ENCODE measurements at places on chromosomes 11 and 22.

DNA sequence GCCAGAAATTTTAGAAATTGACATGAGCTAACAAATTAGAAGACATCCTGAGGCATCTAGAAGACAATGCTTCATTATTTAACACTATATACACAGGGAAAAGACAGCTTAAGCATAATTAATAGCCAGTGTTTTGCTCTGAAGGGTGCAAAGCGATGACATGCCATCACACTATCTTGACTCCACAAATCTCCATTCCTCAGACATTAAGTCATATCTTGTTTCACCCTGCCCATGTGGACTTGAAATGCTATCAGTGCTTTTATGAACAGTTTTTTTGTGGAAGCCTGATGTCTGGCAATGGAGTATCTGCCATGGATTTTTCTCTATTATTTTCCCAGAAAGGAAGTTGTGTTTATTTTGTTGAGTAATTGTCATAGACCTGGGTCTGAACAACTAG is 2.3 kb downstream of the CARD18 start:
- no peak for DNase-seq

DNA sequence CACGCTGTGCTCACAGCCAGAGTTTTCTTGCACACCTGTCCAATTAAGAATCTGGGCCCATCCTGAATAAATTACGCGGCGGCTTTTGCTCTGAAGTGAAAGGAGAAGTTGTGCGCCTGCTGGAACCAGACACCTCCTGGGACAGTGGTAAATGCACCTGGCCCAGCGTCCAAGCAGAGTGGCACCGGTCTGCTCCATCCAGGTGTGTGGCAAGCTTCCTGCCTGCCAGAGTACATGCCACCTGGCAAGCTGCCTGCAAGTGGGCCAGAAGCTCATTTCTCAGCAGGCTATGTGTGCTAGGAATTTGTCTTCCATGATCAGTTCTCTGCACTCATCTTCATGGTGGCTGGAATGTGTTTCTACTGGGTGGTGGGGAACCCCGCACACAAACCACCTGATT is 660.6 kb downstream of the ETS1 start:
- DNase-seq = no peak

DNA sequence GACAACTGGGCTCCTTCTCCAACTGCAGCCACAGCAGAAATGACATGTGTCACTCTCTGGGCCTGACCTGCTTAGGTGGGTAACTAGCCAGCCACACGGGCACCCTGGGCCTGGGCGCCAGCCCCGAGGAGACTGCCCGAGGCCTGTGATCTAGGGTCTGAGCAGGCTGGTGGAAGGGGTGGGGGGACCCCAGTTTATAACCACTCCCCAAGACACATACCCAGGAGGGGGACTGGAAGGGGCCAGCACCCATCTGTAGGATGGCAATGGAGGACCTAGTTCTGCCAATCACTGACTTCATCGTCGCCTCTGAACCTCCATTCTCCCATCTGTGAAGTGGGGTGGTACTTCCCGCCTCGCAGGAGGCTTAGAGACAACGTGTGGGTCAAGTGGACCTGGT is 16.1 kb downstream of the CD5 start:
- DNase-seq = no peak

GRCh38 chr11:12156301-12157140 is 46.1 kb downstream of the MICAL2 start:
- DNase-seq = no peak

DNA sequence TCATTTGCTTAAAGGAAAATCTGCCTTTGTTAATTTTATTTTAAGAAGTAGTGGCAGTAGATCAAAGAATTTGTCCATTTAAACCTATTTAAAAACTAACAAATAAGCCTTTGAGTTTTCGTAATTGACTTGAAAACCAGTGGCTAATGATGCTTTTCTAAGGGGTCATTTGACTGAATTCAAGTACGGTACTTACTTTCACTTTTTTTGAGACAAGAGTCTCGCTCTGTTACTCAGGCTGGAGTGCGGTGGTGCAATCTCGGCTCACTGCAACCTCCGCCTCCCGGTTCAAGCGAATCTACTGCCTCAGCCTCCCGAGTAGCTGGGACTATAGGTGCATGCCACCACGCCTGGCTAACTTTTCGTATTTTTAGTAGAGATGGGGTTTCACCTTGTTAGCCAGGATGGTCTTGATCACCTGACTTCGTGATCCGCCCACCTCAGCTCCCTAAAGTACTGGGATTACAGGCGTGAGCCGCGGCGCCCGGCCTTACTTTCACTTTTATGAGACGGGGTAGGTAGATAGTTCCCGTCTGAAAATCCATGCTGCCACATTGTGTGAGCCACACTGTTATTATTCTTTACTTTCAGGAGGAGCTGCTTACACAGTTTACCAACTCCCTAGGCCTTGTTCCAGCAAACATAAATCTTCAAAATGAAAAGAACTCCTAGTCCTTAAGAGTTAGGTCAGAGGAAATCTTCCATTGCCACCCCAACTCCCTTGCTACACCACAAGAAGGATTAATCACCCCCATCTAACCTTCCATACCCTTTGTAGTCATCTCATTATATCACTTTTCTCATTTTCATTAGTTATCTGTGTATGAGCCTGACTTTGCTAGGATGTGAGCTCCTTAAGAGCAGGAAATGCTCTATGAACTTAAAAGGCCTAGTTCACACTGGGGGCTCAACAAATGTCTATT is 926.6 kb upstream of the CCDC90B start:
- DNase-seq = no peak

- no peak for DNase-seq
Measured at GRCh38 chr11:64843686-64844329, 645 bp downstream of the CDC42BPG start.

GRCh38 chr11:128238521-128239265 is 348.7 kb downstream of the ETS1 start:
- no peak for DNase-seq

DNA sequence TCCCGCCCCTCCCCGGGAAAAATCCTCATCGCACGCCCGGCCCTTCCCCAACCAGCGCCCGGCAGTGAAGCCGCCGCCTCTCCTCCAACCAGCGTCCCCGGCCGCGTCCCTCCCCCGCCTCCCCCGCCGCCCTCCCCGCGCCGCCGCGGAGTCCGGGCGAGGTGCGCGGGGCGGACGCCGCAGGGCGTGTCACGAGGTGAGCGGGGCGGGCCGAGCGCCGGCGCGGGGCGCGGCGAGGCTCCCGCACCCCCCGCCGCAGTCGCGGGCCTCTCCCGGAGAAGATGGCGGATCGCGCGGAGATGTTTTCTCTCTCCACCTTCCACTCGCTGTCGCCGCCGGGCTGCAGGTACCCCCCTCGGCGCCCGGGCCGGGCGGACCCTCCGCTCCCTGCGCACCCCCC is at the start of gene MAPK8IP2:
TSS of gene MAPK8IP2 (plus strand) at position 256 of the 400 bp plus-strand sequence. CDS start at position 282, 26 bp downstream.
- peak; percentile 44 for DNase-seq

GRCh38 chr11:85531191-85531897 is 95.8 kb downstream of the DLG2 start:
- no peak for DNase-seq

DNA sequence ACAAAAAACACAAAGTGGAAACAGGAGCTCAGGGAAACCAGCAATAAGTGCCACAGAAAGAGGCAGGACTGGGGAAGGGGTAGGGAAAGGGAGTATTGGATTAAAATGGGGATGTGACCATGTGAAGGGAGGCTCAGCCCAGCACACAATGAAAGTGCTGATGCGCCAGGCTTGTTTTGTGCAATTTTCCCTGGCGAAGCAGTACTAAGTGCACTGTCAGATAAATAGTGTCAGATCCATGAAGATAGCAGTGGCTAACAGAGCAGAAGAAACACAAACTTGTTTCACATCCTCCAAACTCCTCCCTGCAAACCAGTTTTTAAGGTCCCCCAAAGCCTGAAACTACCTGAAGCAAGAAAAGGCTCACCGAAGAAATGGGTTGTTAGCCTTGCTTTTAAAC is 50.7 kb upstream of the RAPSN start:
- no peak for DNase-seq

- peak; percentile 82 for DNase-seq
Measured at GRCh38 chr11:74255741-74256375, 55.6 kb downstream of the P4HA3 start.

DNA sequence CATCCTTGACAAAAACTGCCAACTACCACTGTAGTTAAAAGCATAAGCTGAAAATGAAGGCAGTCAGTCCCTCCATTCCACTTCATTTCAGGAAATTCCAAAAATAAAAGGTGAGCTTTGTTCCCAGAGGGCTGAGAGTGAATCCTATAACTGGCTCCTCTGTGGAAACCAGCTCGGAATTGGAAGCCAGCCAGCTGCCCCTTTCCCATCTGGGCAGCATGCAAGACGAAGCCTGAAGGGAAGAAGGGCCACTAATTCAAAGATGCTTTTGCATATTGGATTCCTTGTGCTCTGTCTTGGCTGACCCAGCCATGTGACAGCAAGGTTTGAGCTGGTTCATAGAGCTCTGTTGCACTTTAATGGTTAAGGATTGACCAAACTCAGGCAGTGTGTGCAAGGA is 83.4 kb downstream of the ALX4 start:
- no peak for DNase-seq

DNA sequence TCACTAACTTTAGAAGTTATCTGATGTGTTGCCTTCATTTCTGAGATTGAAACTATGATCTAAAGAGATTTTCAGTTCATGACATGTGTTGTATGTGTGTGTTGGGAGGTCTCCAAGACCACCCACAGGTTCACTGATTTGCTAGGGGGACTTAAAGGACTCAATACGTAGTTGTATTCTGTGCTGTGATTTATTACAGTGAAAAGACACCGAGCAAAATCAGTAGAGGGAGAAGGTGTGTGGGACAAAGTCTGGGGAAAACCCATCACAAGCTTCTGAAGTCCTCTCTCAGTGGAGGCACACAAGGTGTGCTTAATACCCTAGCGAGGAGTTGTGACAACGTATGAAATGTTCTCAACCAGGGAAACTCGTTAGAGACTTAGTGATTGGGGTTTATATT is 35.6 kb downstream of the RNF169 start:
- DNase-seq = no peak

DNA sequence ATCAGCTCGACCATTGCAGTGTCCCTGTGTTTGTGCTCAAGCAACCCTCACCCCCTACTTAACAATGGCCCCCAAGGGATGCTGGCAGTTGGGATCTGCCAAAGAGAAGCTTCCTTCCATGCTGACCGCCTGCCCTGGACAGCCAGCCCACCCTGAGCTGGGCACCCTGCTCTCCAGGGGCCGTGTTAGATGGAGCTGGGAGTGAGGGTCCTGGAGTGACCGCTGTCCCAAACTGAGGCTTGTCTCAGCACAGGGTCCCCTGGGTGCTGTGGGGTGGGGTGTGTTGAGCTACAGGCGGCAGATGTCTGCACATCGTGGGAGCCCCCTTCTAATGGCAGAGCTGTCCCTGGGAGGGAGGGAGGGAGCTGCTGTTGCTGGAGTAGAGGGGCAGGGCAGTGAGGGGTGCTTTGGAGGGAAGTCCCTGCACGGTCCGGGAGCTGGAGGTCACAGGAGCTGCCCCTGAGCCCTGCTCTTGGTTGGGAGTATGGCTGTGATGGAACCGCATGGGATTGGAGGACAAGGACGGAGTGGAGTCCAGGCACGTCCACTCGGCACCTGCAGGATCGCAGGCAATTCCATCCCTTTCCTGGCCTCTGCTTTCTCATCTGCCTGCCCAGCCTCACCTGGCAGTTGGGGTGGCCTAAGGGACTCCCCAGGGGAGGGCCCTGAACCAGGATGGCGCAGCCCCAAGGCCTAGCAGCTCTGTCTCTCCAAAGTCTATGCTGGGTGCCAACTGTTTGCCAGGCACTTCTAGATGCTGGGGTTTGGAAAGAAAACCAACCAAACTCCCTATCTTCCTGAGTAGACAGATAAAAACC is 126.3 kb downstream of the ARHGAP8 start:
- DNase-seq = no peak

DNA sequence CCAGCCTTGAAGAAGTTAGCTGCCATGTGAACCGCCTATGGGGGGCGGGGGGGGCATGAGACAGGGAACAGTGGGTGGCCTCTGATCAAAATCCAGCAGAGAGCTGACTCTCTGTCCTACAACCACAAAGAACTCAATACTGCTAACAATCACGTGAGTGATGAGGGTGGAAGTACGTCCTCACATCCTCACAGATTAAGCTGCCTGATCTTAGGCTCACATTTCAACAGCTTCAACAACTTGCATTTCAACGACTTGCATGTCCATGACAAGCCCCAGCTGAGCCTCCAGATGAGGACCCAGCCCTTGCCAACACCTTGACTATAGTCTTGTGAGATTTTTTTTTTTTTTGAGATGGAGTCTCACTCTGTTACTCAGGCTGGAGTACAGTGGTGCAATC is 51.6 kb downstream of the CLMP start:
- DNase-seq = no peak

- peak; percentile 57 for DNase-seq
Measured at GRCh38 chr11:34263441-34264091, 94.2 kb downstream of the ABTB2 start.

DNA sequence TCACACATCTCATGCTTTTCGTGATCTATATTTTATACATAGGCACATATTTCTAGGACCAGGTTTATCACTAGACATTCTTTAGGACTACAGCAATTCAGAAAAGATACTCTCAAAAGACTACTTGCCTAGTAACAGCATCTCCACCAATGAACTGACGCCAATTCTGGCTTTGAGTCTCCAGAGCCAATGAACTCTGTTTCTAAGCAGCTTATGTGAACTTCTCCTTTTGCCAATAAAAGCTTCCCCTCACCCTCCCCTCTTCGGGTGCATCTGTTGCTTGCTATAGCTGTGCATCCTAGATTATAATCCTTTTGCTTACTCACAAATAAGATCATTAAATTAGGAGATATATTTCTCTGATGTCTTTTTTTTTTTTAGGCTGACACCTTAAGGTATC is 11.4 kb upstream of the ANKK1 start:
- DNase-seq = no peak

DNA sequence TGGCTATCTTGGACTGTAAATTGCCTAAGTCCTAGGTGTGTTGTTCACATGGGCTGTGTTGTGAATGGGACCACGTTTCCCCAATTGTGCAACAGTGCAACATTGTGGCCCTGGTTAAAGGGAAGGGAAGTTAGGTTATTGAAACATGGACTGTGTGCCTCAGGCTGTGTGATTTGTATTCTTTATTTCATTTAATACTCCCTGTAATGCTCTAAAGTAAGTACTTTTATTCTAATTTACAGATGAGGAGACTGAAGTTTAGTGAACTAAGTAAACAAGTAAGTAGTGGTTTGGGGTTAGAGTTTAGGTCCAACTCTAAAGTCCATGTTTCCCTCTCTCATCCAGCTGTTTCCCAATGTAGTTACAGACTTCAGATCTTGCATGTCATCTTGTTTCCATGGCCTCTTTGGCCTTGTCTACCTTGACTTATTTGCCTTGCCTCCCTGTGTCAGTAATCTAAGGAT is 77.7 kb downstream of the STIM1 start:
- DNase-seq = no peak

DNA sequence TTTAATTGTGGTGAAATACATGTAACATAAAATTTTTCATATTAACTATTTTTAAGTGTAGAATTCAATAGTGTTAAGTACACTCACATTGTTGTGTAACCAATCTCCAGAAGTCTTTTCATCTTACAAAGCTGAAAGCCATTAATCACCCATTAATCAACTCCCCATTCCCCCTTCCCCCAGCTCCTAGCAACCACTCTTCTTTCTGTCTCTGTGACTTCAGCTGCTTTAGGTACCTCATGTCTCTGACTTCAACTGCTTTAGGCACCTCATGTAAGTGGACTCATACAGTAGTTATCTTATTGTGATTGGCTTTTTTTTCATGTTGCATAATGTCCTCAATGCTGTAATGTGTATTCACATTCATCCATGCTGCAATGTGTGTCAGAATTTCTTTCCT is 150.8 kb upstream of the NTM start:
- DNase-seq = no peak
